ENCODE measurements at places on chromosomes 4 and X. TPM values are rescaled to one million over a fixed set of nuclear protein-coding genes. Genes with fewer than 3 reads are reported as not detected.
A peak's percentile ranks its signal among the peaks of the same experiment; 100 is the strongest.

Gene FANCB
- 4.2 TPM for polyA plus RNA-seq

Gene CFI
- not detected for polyA plus RNA-seq

Gene CLTRN
- 0.23 TPM for polyA plus RNA-seq

Gene PLS3
- 139 TPM for polyA plus RNA-seq

Gene BMPR1B
- 0.48 TPM for polyA plus RNA-seq

Gene HS3ST1
- polyA plus RNA-seq: not detected

Gene REPS2
- 0.03 TPM for polyA plus RNA-seq

GRCh38 chrX:97740044-97740443 is 856.3 kb downstream of the RPA4 start:
- peak; percentile 0 for DNase-seq

GRCh38 chrX:56968980-56969379 is 26.4 kb downstream of the SPIN3 start:
- DNase-seq: peak; percentile 55

- DNase-seq: no peak
Observed at GRCh38 chr4:90060039-90060438, 67.2 kb upstream of the CCSER1 start.

GRCh38 chr4:56908206-56909085 is 746 bp downstream of the REST start:
- peak; percentile 92 for DNase-seq

- DNase-seq: peak; percentile 77
Observed at GRCh38 chrX:40172401-40173142, 74.8 kb upstream of the BCOR start.

GRCh38 chrX:118864063-118864635 is 40.5 kb downstream of the ZCCHC12 start:
- no peak for DNase-seq

- no peak for DNase-seq
Observed at GRCh38 chrX:51257490-51257889, 75.1 kb upstream of the NUDT10 start.

- no peak for DNase-seq
Observed at GRCh38 chr4:139808808-139809756, 143.5 kb downstream of the MGST2 start.

DNA sequence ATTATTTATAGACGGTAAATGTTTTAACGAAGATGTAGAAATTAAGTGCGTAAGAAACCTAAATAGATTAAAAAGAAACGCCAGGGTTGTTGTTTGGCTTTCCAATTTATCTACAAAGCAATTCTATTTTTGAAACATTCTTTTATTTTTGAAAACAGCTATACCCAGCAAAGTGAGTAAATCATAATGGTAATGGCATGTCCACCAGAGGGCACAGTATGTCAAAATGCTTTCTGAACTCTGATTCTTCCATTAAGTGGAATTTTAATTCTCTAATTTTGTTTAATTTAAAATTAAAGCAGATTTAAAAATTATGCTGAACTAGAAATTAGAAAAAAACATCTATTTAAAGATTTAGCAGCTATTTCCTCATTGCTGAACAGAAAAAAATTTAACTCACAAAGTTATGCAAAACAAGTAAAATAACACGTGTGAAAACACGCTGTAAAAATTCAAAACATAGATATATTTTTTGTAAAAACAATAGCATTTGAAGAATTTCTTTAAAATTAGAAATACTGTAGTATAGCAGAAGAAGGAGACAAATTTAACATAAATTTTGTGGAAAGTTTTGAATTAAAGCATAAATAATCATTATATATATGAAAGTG is 26.5 kb downstream of the RASSF6 start:
- peak; percentile 63 for DNase-seq

GRCh38 chr4:82467471-82467870 is 37.1 kb downstream of the ENOPH1 start:
- DNase-seq: peak; percentile 27

DNA sequence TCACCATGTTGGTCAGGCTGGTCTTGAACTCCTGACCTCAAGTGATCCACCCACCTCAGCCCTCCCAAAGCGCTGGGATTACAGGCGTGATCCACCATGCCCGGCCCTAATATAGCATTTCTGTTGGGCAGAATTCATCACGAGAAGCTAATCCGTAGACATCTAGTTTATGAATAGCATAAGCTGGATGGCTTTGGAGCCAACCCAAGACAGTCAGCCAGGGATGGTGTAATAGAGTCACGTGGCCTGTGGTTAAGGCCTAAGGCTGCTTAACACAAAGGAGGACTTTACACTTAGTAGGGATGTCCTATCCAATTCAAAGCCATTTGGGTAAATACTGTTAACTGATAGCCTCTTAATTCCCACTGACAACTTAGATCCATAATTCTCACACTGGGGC is 173.6 kb downstream of the RAP1GDS1 start:
- DNase-seq: peak; percentile 8

DNA sequence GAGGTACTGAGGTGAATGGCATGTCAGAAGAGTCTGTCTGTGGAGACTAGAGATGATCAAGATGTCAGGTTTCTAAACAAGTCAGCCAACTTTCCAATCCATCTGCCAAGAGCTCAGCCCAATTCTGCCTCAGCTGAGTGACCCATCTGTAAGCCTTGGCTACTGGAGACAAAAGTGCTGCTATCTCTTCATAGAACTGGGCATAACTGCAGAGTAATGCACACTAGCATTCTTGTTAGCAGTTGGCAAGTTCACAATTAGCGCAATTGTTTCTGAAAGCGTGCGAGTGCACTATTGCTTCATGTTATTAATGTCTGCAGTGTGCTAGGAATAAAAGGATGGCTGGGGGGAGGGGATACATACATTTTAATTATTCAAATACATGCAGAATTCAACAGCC is 32.9 kb upstream of the SH3D19 start:
- no peak for DNase-seq

DNA sequence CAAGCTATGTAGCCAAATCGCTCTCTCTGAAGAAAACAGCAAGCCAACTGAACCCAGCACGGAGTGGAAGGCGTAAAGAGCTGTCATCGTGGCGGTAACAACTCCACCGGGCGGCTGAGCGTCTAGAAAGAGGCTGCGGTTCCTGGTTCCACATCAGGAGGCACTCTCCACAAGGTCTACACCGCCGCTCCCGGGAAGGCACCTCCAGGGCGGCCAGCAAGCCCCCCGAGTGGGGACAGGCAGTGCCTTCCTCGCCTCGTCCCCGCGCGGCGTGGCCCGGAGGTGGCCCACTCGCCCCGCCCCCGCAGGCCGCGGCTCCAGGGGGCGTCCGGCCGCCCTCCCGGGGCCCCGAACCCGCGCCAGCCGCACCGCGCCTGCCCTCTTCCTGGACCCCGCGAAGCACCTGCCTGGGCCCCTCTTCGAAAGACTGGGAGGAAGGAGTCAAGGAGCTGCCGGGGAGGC is 755 bp downstream of the KLHL8 start:
- DNase-seq: peak; percentile 76

DNA sequence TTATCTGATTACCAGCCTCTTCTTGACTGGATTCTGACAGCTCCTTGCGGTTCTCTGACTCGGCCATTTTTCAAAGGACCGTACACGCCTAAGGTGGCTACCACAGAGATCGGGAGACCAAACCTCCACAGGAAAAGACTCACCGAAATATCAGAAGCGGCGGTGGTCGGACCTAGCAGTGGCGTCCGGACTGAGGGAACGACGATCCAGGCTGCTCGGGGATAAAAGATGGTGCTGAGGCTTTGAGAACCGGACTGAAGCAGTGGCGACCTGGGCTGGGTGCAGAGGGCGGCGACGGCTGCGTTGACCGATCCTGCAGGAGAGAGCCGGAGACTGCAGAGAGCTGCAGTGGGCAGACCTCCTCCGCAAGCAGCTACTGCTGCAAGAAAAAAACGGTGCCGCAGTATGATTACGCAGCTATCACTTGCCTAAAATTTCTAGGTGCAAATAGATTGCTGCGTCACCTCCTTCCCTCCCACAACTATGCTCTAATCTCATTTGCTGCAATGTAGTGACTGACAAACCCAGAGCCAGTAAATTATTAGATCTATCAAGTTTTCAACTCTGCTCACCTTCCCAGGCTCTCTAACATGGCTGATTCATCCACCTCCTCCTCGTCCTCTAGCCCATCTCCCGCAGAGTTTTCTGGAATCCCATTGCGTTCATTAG is at the start of gene NAP1L2:
Gene NAP1L2, minus strand, starts transcription at position 426 of the 669 bp plus-strand sequence. Its CDS starts 359 bp downstream, at position 67.
- peak; percentile 33 for DNase-seq

DNA sequence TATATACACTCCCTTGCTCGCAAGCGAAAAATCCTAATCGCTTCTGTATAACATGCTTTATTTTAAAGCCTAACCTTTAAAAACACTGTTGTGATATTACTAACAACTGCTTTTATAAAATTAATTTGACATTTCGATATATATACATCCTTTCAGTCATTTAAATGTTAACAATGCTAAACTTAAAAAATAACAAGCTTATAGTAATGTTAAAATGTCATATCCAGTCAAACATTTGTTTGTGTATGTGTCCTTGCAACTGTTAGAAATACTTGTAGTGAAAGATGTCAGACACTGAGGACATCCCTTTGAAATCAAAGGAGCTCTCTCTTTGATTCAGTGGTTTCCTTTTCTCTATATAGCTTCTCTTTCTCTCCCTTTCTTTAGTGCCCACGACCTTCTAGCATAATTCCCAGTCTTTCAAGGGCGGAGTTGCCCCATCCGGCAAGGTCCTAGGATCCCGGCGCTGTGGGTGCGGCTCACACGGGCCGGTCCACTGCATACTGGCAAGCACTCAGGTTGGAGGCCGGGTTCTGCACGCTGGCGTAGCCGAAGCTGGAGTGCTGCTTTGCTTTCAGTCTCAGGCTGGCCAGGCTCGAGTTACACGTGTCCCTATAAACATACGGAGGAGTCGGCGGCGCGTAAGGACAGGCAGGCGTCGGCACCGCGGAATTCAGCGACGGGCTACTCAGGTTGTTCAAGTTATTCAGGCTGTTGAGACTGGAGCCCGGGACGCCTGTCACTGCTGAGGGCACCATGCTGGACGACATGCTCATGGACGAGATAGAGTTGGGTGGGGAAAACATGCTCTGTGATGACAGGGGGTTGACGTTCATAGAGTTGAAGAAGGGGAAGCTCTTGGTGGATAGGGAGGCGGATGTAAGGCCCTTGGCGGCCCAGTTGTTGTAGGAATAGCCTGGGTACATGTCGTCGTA is 5.0 kb downstream of the PITX2 start:
- no peak for DNase-seq

DNA sequence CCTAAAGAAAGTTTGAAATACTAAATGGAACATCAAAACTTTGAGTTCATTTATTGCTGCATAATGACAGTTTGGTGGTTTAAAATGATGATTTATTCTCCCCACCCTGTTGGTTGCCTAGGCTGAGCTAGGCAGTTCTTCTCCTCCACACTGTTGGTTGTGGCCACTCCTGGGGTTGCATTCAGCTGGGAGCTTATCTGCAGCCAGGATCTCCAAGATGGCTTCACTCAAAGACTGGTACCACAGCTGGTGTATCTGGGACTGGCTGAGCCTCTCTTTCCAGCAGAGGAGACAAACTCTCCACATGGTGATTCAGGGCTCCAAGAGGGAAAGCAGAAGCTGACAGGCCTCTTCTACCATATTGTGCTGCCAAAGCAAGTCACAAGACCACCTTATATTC is 33.1 kb downstream of the MSL3 start:
- DNase-seq: no peak

Data from GM23248 (cell line).